ENCODE measurements at places on chromosomes 12 and 14.
A peak's percentile ranks its signal among the peaks of the same experiment; 100 is the strongest.

DNA sequence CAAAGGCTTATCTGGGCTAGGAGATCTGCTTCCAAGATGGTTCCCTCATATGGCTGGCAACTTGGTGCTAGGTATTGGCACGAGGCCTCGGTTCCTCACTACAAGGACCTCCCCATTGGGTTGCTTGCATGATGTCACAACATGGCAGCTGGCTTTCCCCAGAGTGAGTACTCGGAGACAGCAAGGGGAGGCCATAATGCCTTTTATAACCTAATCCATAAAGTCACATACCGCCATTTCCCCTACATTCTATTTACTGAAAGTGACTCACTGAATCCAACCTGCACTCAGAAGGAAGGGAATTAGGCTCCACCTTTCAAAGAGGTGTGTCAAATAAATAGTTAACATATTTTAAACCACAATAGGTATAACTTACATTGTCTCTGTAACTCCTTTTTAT, 130.9 kb downstream of the SAMD4A start:
- no peak for DNase-seq

- no peak for DNase-seq
Observed at GRCh38 chr14:79352076-79352630, 859.2 kb downstream of the DIO2 start.

- no peak for DNase-seq
Observed at GRCh38 chr12:98646294-98647090, 1.4 kb downstream of the APAF1 start.

DNA sequence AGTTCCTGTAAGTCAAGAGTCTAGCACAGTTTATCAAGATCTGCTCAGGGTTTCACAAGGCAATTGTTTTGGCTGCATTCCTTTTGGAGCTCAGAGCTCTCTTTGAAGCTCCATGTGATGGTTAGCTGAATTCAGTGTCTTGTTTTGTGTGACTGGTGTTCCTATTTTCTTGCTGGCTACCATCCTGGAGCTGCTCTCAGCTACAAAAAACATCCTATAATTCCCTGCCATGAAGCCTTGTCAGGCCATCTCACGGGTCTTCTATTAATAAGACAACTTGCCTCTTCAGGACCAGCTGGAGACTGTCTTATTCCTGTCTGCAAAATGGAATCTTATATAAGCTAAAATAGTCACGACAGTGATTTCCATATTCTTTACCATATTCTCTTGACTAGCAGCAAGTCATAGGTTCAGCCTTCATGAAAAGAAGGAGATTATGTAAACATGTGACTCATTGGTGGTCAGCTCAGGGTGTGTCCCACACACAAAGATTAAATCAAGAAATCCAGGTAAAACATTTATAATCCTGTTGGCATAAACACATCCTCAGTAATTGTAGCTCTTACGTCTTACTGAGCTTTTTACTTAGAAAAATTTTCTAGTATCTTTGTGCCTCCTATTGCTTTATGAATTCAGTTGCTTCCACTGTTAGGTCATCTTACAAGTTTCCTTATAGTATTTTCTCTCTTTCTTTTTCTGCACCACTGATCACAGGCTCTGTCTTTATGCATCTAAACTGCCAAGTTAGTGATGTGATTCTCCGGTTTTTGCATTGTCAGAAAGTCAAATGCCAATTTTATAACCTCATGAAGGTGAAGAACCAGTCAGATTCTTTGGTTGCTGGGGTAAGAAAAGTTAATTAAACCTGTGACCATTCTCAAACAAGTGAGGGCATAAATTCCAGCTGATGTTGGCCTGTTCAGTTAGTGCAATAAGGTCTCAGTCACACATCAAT, 378.5 kb upstream of the MGAT4C start:
- DNase-seq: no peak

DNA sequence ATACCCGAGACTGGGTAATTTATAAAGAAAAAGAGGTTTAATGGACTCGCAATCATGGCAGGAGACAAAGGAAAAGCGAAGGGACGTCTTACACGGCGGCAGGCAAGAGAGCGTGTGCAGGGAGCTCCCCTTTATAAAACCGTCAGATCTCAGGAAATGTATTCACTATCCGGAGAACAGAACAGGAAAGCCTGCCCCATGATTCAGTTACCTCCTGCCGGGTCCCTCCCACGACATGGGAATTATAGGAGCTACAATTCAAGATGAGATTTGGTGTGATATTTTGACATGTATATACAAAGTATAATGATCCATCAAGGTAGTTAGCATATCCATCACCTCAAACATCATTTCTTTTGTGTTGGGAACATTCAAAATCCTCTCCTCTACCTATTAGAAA, 2.3 kb upstream of the CDCA4 start:
- no peak for DNase-seq

DNA sequence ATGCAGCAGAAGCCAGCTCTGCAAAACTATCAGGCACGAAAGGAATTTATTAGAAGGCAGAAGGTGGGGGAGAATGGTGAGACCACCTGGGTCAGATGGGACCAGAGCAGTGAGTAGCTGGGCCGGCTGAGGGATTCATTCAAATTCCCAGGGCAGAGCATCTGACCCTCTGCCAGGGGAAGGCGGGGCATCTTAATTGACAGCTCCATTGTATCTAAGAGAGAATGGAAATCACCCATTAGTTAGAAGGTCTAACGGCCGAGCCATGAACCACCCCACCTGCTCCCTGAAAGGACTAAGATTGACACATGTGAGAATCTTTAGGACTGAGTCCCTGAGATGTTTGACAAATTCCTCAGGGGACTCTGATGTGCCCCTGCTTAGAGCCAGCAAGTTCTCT, 83.7 kb downstream of the PHETA1 start:
- no peak for DNase-seq

DNA sequence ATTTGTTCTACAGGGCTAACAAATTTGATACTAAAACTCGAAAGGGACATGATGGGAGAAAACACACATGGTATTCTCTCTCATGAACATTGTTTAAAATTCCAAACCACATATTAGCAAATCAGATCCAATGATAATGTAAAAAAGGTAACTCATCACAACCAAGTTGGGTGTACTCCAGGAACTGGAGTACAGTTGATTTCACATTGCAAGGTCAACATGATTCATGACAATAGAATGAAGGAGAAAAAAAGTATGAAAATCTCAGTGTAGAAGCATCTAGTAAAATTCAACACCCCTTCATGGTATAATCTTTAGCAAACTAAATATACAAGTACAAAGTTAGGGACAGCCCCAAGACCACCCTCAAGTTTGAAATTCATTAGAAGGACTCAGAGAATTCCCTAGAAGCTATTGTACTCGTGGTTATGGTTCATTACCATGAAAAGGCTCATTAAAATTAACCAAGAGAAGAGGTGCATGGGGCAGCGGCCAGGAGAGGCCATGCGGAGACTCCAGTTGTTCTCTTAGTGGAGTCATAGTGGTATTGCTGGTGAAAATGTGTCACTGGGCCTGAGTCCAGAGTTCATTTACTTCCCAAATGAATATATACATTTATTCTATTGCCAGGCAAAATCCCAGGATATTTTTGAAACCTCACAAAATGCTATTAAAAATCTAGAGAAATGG, 3.1 kb upstream of the CDCA4 start:
- no peak for DNase-seq

DNA sequence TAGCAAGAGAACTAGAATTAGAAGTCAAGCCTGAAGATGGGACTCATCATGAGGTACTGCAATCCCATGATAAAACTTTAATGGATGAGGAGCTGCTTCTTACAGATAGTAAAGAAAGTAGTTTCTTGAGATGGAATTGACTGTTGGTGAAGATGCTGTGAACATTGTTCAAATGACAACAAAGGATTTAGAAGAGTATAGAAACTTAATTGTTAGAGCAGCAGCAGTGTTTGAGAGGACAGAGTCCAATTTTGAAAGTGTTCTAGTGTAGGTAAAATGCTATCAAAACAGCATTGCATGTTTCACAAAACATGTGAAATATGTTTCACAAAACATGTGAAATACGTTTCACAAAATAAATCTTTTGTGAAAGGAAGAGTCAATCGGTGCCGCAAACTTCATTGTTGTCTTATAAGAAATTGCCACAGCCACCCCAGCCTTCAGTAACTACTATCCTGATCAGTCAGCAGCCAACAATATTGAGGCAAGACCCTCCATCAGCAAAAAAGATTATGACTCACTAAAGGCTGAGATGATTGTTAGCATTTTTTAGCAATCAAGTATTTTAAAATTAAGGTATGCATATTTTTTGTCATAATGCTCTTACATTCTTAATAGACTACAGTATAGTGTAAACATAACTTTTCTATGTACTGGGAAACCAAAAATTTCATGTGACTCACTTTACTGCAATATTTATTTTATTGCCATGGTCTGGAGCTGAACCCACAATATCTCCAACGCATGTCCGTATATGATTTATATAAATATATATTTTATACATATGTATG, 173.4 kb upstream of the BMP4 start:
- no peak for DNase-seq

DNA sequence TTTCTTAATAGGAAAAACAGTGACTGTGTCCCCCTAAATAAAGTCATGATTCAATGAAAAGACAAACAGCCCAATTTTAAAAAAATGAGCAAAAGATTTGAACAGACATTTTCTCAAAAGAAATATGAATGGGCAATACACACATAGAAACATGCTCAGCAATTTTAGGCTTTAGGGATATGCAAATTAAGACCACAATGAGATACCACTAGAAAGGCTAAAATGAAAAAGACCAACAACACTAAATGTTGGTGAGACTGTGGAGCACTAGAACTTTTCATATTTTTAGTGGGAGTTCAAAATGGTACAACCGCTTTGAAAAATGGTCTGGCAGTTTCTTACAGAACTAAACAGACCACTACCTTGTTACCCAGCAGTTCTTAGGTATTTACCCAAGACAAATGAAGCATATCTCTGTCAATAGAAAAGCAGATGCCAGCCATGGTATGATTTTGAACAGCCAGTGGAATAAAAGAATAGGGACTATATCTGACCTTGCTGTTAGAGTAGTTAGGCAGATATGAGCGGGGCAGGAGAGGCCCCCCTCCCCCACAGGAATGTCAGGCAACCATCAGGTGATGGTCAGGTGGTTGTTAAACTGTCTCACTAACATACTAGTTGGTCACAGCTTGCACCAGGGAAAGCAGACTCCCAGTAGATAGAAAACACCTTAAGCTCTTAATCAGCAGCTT, 108.8 kb downstream of the PRKCH start:
- DNase-seq: no peak

- no peak for DNase-seq
Observed at GRCh38 chr12:104163631-104164030, 25.6 kb upstream of the NFYB start.

DNA sequence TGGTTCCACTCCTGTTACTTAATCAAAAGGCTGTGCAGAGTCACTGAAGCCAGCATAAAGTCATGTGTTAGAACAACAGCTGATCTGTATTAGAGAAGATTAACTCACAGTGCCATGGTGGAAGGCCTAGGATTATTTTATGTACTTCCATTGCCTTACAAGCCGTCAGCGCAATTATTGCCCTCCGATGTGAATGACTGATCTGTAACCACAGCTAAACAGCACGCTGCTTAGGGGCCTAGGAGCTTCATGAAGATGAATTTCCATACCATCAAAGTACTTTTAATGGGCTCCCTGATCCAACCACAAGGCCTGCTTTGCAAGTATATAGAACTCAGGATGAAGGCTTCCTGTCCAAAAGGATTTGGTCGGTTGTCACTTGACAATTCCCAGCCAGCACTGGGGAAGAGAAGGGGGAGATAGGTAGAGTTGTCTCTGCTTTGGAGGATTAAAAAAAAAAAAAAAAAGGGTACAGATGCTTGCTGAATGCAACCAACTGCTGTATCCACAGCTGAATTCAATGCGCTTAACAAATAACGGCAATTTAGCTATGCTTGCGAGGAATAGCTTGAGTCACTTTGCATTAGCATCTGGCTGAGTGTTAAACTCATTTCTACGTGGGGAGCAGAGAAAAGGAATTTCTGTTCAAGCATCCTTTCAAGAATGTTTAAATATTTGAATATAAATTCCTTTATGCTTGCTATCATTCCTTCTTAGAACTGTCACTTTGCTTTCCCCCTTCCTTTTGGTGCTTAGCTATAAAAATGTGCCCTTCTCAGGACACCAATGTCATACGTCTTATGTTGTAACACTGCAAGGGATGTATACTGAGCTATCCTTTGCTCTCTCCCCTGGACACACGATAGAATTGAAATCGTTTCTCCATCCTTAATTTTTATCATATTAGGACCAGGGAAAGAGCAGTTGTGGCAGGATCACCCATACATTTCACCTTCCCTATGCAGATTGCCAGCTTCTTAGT, 387.8 kb downstream of the SOX5 start:
- DNase-seq: no peak

DNA sequence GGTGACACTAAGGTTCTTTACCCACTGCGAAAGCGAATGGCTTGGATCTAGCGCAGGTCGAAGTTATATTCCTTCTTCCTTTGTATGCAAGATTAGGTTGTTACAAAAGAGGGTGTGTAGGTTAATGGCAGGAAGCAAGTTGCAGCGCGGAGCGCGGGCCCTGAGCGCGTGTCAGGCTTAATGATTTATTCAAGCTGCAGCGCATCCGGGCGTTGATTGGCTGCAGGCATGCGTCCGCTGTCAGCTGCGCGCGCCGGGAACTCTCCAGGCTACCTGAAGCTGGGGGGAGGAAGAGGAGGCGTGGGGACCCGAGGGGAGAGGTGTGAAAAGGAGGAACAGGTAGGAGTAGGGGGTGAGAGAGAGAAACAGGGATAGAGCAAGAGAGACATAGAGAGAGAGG, 7.4 kb downstream of the ASCL1 start:
- peak; percentile 82 for DNase-seq

DNA sequence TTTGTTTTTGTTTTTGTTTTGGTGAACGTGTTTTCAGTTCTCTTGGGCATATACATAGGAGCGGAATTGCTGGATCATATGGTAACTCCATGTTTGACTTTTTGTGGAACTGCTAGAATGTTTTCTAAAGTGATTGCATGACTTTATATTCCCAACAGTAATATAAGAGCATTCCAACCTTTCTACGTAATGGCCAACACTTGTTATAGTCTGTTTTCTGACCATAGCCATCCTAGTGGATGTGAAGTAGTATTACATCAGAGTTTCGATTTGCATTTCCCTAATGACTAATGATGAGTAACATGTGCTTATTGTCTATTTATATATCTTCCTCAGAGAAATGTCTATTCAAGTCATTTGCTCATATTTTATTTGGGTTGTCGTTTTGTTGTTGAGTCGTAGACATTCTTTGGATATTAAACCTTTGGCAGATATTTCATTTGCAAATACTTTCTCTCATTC, 268.7 kb downstream of the AEBP2 start:
- no peak for DNase-seq

DNA sequence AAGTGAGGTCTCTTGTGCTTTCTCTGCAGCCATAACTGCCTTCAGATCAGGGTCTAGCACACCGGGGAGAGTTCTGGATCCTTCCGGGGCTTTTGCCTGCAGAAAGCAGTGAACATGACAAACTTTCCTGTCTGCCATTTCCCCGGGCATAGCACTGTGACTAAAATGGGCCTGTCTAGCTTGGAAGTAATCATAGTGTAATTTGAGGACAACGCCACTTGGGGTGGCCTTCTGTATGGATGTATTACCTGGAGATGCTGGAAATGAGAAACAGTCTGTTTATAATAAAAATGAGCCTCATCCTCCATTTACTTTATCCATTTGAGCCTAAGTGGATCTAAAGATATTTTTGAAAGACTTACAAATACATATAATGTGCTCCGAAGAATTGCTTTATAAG, 453.7 kb downstream of the VRK1 start:
- no peak for DNase-seq

All from stomach (tissue), 19 donors.